ENCODE measurements at places on chromosomes 3 and 15.
A peak's percentile ranks its signal among the peaks of the same experiment; 100 is the strongest.

DNA sequence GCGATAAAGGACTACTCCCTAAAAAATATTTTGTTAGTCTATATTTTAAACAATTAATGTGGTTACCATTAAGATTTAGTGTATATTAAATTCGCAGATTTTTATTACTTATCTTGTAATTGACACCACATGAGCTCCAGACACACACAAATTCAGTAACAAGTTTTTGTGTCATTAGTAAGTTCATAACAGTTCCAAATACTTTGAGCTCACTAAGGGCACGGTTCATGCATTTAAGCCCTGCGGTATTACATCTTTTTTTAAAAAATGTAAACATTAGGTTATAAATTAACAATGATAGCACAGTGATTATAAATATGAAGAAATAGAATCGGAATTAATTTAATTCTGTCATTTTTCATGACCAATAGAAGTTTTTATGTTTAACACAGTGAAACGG lies 317.3 kb downstream of the ZNF385D start:
- no peak for DNase-seq

DNA sequence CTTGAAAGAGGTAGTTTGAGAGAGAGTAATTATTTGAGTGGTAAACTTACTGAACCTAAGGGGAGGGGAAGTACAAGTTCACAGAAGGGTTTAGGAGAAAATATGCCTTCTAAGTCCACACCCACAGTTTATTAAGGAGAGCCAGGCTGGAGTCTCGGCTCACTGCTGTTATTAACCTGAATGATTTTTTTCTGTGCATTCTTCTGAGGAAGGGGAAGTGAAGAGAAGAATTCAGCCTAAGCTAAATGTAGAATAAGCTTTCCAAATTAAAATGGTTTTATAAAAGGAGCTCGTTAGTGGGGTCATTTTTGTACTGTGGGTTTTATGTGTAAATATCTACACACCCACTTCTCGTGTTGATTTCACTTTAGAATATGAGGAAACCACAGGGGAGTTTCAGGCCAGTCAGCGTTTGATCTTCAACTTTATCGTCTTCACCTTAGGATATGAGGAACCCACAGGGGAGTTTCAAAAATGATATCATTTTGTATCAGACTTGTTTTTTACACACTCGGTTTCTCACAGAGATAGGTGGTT lies 1.5 kb downstream of the WHAMM start:
- DNase-seq = no peak

DNA sequence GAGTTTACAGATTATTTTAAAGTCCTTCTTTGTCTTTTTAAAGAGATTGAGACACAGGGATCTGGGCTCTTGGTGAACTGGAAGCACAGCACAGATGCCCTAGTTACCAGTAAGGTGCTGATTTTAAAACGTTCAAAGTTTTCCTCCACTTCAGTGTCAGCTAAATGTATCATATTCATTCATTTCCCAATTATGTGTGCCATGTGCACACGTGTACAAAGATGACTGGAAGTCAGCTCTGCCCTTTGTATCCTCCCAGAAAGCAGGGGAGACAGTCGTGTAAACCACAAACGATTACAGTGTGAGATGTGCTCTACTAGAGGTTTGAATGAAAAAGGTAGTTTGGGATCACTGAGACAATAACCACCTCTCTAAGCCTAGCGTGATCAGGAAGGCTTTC lies 730 bp downstream of the ZKSCAN7 start:
- no peak for DNase-seq

DNA sequence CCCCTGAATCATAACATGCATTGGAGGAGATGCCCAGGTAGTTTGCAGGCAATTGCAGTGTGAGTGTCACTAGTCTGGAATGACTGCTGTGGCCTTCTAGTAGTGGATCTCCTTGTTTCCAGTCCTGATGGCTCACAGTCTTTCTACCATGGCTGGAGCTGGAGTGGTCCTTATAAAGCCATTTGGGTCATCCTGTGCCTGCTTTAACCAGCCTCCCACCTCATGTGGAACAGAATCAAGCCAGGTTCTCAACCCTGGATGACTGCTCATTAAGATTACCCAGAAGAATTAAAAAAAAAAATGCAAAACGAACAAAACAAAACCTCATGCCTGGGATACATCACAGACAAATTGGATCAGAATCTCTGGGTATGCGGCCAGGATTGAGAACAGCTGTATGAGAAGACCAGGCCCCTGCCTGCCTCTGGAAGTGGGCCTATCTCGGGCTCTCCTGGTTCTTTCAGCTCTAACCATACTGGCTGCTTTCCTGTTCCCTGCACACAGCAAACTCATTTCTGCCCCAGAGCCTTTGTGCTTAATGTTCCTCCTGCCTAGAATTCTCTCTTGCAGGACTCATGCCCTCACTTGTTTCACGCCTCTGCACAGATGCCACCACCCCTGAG lies 96.4 kb downstream of the ITPR1 start:
- no peak for DNase-seq

DNA sequence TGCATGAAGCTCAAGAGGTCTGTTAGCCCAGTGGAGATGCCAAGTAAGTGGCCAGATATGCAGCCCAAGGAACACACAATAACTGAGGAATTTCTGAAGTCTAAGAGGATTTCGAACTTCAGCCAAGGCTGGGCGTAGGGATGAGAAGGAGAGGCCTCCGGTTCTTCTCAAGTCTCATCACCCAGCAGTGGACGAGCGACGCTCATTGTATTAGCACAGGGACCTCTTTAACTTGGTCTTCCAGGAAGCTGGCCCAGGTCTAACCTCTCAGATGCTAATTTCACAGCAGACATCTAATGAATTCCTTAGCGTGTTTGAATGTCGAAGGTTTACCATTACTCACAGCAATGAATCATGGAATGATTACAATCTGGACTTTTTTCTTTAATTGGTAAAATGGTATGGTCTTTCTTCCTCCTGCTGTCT lies 85.0 kb downstream of the HES1 start:
- no peak for DNase-seq

- no peak for DNase-seq
These were observed 20.2 kb upstream of the KIF23 start for GRCh38 chr15:69393831-69394491.

GRCh38 chr15:101107625-101108460 lies 144.0 kb downstream of the CHSY1 start:
- DNase-seq = no peak

DNA sequence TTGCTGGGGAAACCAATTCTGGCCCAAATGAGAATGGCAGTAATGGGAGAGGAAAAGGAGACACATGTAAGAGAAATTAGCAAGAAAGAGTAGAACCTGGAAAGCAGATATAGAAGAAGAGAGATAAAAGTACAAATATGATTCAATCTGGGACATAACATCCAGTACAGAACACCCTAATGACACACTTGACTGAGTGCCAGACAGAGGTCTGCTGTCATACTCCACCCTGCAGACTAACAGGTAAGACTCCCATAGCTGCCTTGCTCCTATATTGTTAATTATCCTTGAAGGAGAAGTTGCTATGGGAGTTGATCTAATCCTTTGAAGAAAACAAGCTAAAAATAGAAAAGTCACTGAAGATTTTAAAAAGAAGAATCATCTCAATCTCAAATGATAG lies 21.1 kb downstream of the CCPG1 start:
- no peak for DNase-seq

DNA sequence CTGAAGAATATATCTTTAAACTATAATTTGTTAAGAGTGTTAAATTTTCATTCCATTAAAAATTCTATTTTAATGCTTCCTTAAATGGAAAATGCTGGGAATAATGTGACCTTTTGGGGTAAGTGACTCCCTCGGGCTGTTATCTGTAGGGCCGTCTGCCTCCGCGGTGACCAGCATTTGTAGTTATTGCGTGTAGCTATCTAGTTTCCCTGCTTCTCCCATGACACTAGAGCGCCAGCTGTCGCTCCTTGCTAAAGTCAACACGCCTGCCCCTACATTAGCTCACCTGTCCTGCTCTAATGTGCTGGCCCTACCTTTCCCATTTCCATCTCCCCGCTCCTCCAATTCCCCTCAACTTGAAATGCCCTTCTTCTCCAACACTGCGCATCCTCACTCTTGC lies 12.4 kb upstream of the CHRM5 start:
- peak; percentile 92 for DNase-seq

DNA sequence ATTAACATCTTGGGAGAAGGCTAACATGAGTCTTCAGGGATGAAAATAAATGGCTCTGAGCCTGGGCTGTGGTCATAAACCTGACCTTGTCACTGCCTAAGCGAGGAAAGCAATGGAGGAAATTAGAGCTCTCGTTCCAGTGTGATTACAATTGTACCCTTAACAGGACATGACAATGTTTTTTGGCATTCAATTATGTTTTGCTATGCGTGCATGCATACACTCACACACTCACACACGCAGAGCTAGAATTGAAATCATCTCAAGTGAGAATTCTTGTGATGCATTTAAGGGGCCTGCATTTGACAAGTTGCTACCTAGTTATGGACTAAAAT lies 24.1 kb downstream of the ZNF80 start:
- DNase-seq = no peak

DNA sequence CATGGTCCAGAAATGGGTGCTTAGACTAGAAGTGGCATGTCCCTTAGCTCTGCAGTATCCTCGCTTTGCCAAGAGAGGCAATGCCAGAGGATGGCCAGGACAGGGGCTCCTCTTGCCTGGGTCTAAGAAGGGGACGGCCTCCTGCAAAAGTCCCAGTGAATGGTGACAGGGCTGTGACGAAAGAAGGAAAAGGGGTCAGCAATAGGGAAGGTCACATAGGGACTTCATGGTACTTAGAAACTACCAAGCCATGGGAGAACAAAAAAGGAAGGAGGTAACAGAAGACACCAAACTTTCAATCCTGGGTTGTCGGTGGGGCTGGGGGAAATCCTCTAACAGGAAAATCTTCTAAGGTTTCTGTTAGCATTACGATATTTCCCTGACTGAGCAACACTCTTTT lies 36.2 kb upstream of the ATOSA start:
- no peak for DNase-seq

GRCh38 chr15:63599401-63600000 lies 2.3 kb downstream of the FBXL22 start:
- peak; percentile 85 for DNase-seq

DNA sequence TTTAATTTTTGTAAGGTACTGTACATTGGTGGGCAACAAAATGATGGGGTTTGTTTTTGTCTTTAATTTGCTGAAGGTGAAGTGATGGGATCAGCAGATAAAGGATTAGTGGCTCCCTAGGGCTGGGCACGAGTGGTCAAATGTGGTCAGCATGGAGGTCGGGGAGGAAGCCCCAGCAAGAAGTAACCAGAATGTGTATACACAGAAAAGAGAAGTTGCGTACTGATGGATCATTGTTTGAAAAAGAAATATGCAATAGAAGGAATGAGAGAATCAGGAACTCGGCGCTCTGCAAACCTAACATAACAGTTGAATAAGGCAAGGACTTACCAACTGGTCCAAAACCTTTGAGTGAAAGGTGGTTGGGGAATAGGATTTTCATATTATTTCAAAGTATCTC lies 1.5 kb downstream of the TMOD2 start:
- DNase-seq = no peak

- no peak for DNase-seq
These were observed 622 bp downstream of the XIRP1 start for GRCh38 chr3:39191773-39192172.

GRCh38 chr3:189132231-189132671 lies 39.5 kb upstream of the TPRG1 start:
- DNase-seq = peak; percentile 72

- DNase-seq = no peak
These were observed 32.7 kb downstream of the MME start for GRCh38 chr3:155112661-155113389.

DNA sequence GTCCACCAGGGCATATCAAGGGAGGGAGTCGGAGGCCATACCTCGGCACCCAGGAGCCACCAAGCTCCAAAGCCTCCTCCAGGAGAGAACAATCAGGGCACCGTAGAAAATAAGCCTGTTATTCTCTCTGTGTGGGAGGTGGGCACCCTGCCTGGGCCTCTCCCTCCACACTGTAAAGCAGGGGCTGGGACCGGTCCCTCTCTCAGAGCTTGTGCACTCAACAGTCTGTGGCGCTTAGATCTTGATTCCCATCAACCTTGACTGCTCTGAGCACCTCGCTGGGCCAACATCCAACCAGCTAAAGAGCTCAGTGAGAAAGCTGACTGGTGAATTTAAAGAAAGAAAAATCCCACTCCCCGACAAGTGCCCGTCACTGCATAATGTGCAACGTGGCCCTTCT lies 53.0 kb downstream of the PCSK6 start:
- DNase-seq = no peak

Data from DMS53 (cell line).